ENCODE measurements at places on chromosomes 7 and 10.

DNA sequence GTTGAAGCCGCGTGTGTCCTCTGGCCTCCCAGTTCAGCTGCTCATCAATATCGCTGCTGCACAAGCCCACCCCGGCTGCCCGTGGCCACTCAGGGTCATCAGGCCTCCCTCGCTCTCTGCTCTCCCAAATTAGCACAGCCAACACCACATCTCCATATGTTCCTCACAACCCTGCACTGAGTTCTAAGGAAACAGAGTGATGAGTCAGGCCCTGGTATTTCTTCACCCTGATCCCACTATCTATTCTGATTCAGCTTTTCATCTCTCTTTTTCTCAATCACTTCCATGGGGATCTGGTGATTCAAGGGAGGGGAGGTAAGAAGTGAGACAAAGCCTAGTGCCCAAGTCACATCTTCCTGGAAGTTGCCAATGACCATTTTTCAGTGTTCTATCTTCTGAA is 23.8 kb downstream of the CYTH3 start:
- no peak for DNase-seq

DNA sequence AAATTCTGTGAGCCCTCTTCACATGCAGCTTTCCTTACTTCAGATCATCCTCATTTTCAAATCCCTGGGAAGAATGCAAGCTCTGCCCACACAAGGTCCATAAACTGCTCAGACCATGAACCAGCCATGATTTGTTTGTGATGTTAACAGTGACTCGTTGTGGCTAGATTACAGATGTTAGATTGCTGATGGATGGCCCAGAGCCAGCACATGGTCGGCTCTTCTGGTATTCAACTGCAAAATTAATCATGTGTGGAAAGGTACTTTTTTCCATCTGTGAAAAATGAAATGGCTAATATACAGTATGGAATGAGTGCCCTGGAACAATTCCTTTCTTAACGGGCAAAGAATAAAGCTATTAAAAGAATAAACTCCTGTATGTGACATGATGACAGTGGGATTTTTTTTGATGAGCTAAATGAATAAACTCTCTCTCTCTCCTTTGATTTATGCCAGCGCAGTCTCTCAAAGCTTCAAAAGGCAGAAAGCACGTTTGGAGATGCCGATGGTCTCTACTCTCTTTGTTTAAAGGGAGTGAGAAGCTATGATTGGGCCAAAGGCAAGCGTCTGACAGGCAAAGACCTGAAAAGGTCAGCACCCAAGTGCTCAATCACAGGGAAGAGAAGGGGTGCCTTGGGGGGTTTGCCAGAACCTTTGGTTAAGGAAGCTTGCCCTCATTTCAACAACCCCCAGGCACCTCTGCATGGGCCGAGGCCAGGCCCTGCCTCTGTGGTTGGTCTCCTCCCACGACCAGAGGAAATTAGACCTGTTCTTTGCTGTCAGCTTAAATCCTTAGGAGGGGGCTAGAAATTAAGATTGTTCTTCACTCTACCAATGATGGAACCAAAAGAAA is 444.0 kb upstream of the NFE2L3 start:
- no peak for DNase-seq

- DNase-seq = no peak
These were observed 73.5 kb downstream of the PROSER2 start for GRCh38 chr10:11896549-11897200.

GRCh38 chr10:51086710-51087109 is 12.4 kb downstream of the PRKG1 start:
- no peak for DNase-seq

GRCh38 chr10:99693933-99694583 is 34.7 kb downstream of the ENTPD7 start:
- DNase-seq = no peak

- DNase-seq = no peak
These were observed 776.1 kb downstream of the MAGI2 start for GRCh38 chr7:78677391-78677790.

GRCh38 chr10:21500578-21500910 is 24.9 kb downstream of the SKIDA1 start:
- DNase-seq = no peak

- no peak for DNase-seq
These were observed 111.3 kb downstream of the PTPN20 start for GRCh38 chr10:47022311-47023131.

- DNase-seq = no peak
These were observed 91.0 kb downstream of the CDH23 start for GRCh38 chr10:71487726-71488125.

DNA sequence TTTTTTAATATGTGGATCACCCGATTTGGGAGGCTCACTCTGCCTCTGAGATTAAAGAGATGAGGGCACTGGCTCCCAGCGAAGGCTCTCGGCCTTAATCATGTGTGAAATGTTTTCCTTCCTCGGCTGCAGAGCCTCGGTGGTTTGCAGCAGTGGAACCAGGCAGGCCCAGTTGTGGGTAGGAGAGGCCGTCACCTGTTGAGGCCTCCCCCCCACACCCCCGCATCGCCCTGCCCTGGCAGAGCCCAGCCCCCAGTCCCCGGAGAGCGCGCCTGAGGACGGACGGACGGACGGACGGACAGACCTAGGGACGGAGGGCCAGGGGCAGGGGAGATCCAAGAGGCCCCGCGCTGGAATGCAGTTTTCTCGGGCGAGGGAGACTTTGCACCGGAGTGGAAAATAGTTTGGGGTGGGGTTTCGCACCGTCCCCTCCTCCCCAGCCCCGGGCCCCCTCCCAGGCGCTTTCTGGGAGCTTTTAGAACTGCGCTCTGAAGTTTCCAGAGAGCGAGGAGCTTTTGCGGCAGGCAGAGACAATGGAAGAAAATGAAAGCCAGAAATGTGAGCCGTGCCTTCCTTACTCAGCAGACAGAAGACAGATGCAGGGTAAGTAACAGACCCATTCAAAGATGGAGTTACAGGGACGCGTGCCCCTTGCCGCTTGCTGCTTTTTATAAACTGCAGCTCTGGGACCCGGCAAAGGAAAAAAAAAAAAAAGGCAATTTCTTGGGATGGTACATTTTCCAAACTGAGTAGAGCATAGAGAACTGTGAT is at the start of gene KIAA1217:
KIAA1217 (plus strand) TSS at position 478 of the 771 bp plus-strand sequence; CDS start at position 534, 56 bp downstream.
- no peak for DNase-seq

DNA sequence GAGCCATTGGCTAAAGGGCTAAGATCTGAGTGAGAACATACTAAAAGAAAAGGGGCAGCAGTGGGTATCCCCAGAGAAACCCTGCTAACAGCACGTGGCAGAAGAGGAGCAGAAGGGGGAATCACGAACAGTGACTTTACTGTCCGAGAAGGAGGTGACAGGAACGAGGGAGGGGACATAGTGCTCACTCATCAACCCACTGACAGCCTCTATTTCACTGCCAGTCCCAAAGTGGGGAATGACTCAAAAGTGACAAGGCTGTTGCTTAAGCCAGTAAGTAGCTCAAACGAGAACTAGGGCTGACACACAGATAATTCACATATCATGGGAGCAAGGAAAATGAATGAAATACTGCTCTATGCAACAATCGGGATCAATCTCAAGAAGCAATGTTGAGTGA is 92.7 kb downstream of the RSU1 start:
- no peak for DNase-seq

DNA sequence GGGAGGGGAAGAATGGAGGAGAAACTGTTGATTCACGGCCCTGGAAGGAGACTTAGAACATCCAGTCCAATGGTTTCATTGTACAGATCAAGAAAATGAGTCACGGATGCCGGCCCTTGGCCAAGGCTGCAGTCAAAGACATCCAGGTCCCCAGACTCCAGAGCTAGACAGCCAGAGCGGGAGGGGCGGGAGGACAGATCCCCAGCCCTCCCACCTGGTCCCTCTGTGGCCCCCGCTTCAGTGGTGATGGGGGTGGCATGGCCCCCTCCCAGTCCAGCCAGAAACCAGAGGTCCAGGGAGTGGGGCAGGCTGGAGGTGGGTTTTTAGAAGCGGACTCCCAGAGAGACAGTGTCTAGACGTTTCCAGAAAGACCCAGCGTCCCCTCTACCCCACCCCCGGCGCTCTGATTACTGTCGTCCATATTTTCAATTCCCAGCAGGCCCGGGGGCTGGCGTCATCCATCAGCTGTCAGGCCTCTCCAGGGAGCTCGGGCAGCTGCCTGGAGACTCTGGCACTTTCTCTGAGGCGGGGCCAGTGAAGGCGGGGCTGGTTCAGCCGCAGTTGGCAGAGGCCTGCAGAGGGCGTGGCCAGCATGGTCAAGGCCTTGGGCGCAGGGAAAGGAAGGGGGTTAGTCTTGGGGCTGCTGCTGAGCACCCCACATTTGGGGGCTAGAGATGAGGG is 8.0 kb upstream of the HSPB1 start:
- DNase-seq = no peak

- DNase-seq = no peak
These were observed 576.9 kb upstream of the GHITM start for GRCh38 chr10:83562381-83562780.

- DNase-seq = no peak
These were observed 337.5 kb upstream of the KCND2 start for GRCh38 chr7:119935418-119936025.

DNA sequence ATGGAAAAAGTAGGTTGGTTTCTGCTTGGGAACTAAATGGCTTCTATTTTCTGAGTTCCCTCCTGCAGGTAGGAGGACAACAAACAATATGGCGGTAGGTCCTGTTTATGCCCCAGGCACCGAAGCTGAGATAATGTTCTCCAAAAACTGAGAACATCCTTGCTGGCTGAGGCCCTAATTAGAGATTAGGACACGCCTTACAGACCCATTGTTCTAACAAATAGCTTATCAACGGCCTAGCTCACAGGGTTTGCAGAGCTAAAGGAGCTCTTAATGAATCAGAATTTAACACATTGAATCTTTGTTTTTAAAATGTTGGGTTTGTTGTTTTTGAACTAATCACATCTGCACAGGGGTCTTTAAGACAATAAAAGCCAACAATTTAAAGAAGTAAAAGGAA is 37.0 kb downstream of the HTR5A start:
- no peak for DNase-seq

DNA sequence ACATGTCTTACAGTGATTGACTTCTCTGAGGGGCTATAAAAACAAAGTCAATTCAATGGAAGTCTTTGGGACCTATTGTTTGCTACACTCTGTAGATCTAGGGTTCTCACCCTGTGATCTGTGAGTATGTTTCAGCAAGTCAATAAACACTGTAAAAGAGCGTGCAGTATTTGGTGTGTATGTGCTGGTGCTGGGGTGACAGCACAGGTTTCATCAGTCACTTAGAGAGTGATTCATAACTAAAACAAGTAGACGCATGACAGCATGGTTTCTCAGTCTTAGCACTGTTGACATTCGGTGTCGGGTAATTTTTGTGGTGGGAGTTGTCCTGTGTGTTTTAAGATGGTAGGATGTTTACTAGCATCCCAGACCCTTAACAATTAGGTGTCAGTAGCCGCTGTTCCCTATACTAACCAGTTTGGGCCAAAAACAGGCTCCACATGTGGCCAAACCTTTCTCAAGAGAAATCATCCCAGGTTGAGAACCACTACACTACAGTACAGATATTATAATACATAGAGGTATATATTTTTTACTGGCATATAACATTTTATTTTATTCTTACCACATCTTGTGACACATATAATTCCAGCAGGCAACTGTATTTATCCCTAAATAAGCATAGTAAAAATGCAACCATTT is 411.8 kb downstream of the ARL4A start:
- DNase-seq = no peak

DNA sequence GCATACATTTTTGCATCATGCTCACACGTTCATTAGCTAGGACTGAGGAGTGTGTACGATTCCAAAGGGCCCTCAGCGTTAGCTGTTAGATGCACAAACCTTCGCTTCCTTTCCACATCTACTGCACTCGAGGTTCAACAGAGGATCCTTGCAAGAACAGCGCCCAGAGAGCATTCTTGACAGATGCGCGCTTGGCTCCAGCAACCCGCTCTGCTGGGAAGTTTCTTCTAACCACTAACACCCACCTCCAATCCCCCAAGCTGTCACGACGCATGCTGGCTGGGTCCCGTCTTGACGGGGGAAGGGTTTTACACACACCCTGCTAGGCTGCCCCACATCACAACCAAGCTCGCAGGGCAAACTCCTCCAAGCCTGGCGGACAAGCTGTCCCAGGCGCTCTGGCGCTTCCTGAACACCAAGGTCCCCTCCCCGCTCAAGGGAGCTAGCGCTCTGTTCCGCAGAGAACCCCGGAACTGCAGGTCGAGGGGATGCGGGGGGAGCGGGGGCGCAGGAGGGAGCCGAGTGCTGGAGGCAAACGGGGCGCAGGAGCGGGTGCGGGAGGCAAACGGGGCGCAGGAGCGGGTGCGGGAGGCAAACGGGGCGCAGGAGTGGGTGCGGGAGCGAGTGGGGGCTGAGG is 653 bp upstream of the ADRB1 start:
- no peak for DNase-seq

All from activated CD8-positive, alpha-beta memory T cell treated with anti-CD3 and anti-CD28 coated beads for 4 hours (primary cell).